ENCODE measurements at places on chromosomes 6 and 20.

GRCh38 chr6:88163616-88164015 lies 2.5 kb downstream of the CNR1 start:
- DNase-seq: no peak

GRCh38 chr6:151021896-151022295 lies 156.4 kb downstream of the MTHFD1L start:
- DNase-seq: no peak

GRCh38 chr6:85600713-85601313 lies 7.2 kb upstream of the SNX14 start:
- DNase-seq: no peak

- DNase-seq: no peak
These were observed 6.3 kb upstream of the FAM210B start for GRCh38 chr20:56352345-56353055.

- no peak for DNase-seq
These were observed 262.3 kb upstream of the PLN start for GRCh38 chr6:118285791-118286190.

DNA sequence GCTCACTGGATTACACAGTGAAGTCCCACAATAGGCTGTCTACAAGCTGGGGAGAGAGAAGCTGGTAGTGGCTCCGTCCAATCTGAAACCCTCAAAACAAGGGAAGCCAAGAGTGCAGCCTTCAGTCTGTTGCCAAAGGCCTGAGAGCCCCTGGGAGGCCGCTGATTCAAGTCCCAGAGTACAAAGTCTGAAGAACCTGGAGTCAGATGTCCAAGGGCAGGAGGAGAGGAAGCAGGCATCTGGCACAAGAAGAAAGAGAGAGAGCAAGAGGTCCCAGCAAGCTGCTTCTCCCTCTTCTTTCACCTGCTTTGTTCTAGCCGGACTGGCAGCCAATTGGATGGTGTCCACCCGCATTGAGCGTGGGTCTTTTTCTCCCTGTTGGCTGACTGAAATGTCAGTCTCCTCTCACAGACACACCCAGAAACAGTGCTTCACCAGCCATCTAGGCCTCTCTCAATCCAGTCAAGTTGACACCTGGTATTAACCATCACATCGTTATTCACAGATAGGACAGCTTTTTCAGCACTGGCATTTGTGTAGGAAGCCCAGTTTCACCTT lies 51.2 kb downstream of the CRYBG1 start:
- no peak for DNase-seq

DNA sequence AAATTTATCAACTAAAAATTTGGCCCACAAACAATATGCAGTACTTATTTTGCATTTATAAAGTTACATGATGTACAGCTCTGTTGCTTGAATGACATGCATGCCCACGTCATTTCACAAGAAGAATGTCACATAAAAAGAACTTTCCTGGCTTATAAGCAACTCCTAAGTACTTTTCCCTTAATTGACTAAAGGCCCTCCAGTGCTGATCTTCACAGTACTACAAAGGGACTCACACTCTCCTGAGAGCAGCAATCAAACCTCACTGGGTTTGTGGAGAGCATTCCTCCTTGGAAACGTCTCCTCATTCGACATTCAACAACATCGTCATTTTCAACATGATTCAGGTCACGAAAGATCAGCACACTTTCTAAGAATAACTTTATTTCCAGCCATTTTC lies 111.1 kb downstream of the IPCEF1 start:
- DNase-seq: no peak

- DNase-seq: no peak
These were observed 100.3 kb downstream of the EDN3 start for GRCh38 chr20:59400708-59401107.

GRCh38 chr6:13439644-13440043 lies 47.8 kb downstream of the GFOD1 start:
- DNase-seq: no peak

DNA sequence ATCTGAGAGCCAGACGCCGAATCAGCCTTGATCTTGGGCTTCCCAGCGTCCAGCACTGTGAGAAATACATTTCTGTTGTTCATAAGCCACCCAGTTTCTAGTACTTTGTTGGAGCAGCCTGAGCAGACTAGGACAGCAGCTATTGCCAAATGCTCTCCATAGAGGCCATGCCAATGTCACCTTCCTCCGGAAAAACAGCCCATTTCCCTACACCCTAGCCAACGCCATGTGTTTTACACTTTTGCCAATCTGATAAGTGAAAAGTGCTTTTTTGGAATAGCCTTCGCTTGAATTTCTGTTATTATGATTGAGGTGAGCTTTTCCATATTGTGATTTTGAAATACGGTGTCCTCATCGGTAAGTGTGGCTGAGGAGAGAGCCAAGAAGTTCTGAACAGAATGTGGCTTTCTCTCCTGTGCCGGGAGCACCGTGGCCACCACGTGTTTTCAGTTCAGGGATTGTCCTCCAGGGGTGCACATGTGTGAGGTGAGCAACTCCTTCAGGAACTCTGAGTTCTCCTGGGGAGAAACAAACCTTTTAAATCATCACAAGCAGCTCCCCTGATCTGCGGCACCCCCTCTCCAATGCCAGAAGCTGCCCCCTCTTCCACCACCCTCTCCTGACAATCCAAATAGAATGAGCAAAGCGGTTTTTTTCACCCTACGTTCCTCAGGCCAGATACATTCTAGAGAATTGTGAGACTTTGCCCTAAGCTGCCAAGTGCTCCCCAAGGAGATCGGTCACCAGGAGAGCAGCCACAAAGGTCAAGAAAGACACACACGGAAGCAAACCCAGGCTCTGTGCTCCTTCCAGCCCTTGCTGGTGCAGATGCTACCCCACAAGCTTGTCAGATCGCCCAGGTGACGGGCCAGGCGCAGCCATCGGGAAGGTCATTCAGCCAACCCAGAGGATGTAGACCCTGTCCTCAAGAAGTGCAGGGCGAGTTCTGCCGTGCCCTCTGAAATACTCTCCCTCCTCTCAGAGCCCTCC lies 36.0 kb downstream of the TAF8 start:
- peak; percentile 23 for DNase-seq

- no peak for DNase-seq
These were observed 91.2 kb upstream of the SCGN start for GRCh38 chr6:25560865-25561264.

GRCh38 chr20:53660078-53660909 lies 66.7 kb upstream of the ZNF217 start:
- no peak for DNase-seq

DNA sequence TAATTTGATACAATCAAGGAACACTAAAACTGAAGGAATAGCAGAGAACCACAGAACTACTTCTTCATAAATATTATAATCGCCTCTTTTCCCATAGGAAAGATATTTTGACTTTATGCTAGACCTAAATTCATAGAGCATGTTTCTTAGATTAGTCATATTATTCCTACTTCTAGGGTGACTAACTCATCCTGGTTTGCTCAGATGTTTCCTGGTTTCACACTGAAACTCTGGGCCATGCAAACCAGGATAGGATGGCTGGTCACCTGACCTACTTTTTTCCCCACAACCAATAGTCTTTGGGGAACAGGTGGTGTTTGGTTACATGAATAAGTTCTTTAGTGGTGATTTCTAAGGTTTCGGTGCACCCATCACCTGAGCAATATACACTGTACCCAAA lies 42.8 kb downstream of the MMS22L start:
- DNase-seq: peak; percentile 66

DNA sequence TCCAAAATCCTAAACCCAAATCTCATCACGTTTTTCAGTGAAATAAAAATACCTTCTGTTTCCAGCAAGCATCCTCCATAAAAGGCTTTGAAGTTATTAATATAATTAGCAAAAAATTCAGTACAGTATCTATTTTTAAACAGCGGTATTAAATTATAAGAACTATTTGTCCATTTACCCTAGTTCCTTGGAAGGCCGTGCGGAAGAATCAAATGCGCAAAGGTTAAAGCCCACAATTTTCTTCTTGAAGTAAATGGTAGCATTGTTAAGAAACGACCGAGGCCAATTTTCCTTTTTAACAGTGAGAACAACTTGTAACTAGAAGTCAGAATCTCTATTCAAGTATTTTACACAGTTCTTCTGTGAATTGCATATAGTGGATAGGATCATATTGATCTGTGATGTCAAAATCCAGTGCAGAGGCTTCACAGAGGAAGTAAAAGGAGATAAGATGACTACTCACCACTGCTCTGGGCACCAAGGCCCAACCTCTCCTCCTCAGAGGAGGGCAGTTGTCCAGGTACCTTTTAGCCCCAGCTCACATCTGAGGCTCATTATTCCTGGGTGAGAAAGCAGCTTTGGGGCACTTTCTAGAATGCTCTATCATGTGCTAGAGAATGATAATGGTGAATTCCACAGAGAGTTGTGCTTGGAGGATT lies 36.3 kb downstream of the TNFAIP3 start:
- DNase-seq: no peak

DNA sequence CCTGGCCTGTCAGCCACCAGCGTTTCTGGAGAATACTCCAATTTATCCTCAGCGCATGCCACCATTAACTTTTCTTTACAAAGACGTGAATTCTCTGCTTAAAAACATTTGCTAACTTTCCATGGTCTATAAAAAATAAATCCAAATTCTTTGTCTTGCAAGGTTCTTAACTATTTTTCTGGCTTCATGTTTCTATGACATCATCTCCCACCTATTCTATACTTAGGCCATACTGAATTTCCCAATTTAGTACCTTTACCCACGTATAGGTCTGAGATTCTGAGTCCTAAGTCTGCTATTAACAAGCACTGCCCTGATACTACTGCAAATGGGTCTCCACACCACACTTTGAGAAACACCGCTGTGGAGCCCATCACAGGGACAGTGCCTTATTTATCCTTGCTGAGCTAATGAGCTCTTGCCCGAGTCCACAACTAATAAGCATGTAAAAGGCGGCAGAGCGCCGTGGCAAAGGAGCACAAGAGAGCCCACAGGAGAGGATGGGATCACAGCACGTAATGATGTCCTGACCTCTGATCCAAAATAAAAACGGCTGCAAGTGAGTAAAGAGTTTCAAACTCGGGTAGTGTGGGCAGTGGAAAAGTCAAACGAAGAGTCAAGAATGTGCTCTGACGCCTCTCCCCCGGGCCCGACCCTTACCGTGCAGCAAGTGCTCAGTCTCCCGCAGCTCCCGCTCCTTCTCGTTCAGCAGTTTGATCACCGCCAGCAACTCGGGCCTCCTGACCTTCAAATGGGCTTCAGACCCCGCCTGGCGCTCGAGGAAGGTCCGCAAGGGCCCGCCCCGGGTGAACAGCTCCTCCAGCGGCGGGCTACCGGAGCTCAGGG lies 519 bp downstream of the MTRF1L start:
- DNase-seq: no peak

DNA sequence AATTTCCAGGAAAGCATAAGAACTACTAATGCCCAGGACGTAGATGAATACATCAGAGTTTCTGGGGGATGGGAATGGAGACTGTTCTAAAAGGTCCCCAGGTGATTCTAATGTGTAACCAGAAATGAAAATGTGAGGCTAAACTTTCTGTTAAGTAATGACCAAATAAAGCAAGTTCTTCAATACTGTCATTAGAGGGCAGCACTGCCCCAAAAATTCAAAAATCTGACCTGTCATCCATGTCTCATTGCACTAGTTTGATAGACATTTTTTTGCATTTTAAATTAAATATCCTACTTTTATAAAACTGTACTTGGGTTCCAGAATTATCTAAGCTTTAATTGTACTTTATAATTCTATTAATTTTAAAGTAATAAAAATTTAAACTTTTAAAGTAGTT lies 94.9 kb downstream of the RFX6 start:
- peak; percentile 62 for DNase-seq

GRCh38 chr6:133811557-133811956 lies 77.4 kb upstream of the TCF21 start:
- DNase-seq: no peak

DNA sequence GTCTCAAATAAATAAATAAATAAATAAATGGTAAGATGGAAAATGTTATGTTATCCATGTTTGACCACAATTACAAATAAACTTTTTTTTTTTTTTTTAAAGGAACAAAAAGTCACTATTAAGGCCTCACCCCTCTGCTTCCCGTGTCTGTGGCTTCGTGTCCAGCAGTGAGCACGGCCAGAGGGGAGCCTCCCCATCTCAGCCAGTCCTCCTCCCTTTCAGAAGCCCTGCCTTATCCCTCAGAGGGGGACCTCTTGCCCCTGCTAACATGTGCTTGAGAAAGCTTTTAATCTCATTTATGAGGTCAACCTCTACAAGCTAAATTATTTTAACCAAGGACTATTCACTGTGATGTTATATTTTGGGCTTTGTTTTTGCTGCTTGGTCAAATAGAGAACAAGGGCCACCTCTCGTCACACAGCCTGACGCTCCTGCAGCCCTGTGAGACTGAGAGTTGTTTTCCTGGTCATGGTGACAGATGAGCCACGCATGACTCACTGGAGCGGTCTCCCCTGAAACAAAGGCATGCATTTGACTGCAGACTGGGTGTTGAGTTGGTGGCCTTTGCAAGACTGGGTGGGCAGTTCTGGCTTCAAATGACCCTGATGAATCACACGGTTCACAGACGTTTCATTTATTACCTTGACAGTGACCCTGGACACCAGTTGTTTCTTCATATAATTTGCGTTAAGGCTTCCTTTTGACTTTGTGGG lies 131.8 kb downstream of the TIAM2 start:
- DNase-seq: peak; percentile 81

GRCh38 chr6:137681445-137682009 lies 185.5 kb upstream of the TNFAIP3 start:
- no peak for DNase-seq

All from PC-3 (cell line).